ENCODE measurements at places on chromosomes 6 and 20.
A peak's percentile ranks its signal among the peaks of the same experiment; 100 is the strongest.

DNA sequence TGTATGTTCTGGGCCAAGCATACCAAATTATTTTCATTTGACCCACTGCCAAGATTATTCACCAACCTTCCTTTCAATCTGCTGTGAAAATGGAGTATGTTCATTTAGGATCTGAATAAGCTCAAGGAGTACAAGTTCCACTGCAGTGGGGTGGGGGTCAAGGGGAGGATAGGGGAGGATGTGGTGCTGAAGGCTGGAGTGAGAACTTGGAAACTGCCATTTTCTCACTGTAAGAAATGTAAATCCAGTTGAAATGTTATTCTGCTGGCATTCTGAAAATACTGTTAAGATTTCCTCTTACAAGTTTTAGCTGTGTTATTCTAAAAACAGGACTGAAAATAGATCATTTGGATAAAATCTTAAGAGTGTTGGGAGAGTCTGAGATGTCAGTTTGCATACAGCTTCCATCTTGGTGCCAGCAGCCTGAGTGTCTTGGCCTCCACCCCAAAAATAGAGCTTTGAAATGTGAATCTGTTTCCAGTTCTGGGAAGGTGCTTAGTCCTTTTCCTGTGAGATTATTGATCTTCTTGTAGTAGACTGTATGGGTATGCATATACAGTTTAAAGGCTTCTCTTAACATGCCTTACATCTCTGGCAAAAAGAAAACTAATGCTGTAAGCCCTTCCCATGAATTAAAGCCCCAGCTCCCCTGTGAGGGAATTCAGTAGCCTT lies 84.3 kb downstream of the CTNNBL1 start:
- DNase-seq: no peak

DNA sequence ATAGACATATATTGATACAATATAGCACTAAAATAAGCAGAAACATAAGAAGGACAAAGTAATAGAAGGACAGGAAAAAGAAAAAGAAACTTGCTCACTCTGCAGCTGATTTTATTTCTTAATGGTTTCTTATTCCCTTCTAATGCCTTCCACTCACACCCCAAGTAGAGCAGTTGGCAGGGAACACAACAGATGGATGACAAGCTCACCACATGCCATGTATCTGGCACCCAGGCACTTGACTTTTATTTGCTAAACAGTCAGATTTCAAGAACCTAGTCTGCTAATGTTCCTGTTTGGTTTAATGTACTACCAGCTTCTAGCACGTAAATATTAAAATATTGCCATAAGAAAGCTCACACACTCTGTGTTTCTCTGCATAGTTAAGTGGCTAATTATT lies 87.1 kb downstream of the COL19A1 start:
- no peak for DNase-seq

- DNase-seq: no peak
Observed at GRCh38 chr20:54469952-54470351, 5.4 kb upstream of the DOK5 start.

GRCh38 chr6:98516866-98517265 lies 317.5 kb upstream of the POU3F2 start:
- no peak for DNase-seq

GRCh38 chr6:170505306-170505705 lies 47.8 kb downstream of the PSMB1 start:
- DNase-seq: no peak

- no peak for DNase-seq
Observed at GRCh38 chr6:35368038-35368887, 25.9 kb downstream of the PPARD start.

DNA sequence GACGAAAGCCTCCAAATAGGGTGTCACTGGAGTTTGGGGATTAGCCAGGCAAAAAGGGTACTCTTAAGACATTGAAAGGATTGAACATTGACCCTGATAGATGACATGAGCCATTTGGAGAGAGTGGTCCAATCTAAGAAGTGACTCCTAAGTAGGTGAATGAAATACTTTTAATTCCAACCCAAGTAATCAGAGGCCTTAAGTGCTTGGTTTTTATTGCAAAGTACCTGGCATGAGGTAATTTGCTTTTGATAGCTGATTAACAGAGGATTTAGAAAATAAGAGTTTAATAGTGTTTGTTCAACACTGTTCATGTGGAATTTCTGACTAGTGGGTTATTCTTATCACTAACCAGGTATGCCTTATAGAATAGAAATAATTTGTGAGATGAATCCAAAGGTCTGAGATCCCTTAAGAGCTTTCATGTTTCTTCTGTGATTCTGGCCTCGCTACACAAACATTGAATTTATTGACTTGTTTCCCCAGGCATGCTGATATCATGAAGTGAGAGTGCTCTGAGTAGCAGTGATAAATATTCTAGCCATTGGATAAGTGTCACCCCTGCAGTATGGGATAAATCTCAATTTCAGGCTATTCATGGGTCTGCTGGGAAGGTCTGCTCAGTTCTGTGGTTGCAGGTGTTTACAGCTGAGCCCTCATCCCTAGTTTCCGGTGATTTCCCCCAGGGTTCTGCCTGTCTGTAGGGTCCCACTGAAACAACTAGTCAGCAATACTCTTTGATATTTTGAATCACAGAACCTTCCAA lies 6.5 kb downstream of the NCOA7 start:
- DNase-seq: no peak

DNA sequence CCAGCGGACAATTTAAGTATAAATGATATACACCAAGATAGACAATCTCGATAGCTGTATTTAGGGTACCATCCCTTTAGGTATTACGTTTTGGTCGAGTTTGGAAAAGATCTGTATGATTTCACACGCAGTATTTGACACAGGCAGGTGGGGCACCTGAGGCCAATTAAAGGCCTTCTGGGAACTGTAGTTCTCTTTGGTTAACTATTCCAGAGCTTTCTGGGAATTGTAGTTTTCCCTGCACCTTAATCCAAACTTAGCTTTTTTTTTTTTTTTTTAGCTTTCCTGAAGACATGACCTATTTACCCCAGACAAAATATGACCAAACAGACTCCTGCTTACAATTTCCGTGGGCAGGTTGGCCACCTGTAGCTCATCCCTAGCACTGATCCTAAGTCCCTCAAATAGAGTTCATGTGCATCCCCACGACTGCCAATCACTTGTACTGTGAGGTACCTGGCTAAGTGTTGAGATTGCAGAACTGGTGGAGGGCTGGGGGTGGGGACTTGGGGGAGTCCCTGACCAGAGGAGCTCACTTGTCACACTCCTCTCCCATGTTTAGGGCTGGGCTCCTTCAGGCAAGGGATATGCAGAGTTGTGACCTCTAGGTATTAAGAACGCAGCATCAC lies 999 bp upstream of the EHMT2 start:
- DNase-seq: no peak

DNA sequence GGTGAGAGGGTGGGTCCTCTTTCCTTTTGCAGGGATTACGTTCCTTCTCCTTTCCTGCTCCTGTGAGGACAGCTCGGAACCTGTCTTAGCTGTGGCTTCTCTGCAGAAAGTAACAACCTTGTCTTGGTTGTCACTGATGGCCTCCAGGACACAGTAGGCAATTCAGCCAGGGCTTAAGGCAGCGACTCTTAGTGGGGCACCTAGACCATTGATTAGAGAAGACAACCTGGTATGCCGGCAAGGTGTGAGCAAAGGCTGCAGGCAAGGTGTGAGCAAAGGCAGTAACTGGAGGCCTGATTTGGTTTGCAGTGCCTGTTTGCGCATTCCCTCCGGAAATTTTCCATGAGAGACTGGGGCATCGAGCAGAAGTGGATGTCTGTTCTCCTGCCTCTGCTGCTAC lies 37.6 kb downstream of the DYNLT1 start:
- DNase-seq: no peak

- DNase-seq: no peak
Observed at GRCh38 chr6:105045526-105045925, 88.6 kb downstream of the LIN28B start.

GRCh38 chr6:168071620-168072019 lies 7.4 kb downstream of the FRMD1 start:
- no peak for DNase-seq

GRCh38 chr6:153485072-153485471 lies 354.0 kb upstream of the RGS17 start:
- DNase-seq: no peak

DNA sequence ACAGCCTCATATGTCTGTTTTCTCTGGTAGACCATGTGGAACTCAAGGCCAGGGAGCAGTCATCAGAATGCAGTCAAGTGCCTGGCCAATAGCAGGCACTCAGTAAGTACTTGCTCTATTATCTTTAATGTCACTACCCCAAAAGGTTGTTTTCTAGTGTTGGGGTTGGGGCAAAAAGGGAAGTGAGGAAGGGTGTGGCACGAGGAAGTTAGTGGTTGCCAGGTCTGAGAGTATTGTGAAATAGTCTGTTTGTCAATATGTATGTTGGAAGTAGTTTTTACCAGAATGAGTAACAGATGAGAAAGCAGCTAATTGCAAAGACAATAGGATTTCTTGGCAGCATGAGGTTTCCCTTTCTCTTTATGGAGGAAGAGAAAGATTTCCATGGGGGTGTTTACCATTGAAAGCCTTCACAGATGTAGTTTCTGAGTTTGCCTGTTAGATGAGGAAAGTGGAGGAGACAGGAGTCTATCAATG lies 59.5 kb upstream of the ARMH2 start:
- DNase-seq: no peak

- DNase-seq: no peak
Observed at GRCh38 chr6:131523988-131524673, 48.9 kb upstream of the ARG1 start.

- DNase-seq: no peak
Observed at GRCh38 chr20:39105551-39105950, 143.4 kb downstream of the DHX35 start.

DNA sequence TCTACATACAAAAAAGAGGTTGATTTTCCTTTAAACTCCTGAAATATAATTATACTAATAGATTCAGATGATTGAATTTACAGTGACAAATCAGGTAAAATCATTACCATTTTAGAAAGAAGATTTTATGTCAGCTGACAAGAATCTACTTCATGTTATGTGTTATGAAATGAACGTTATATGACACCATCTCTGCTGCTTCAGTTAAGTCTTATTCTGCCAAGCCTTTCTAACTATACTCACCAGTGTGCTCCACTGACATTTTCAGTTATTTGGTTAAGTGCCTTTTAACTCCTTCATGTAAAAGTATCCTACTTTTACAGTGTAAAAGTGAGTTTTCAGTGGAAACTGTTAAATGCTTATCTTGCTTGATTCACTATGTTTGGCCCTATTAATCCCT lies 80.4 kb downstream of the RWDD2A start:
- no peak for DNase-seq

DNA sequence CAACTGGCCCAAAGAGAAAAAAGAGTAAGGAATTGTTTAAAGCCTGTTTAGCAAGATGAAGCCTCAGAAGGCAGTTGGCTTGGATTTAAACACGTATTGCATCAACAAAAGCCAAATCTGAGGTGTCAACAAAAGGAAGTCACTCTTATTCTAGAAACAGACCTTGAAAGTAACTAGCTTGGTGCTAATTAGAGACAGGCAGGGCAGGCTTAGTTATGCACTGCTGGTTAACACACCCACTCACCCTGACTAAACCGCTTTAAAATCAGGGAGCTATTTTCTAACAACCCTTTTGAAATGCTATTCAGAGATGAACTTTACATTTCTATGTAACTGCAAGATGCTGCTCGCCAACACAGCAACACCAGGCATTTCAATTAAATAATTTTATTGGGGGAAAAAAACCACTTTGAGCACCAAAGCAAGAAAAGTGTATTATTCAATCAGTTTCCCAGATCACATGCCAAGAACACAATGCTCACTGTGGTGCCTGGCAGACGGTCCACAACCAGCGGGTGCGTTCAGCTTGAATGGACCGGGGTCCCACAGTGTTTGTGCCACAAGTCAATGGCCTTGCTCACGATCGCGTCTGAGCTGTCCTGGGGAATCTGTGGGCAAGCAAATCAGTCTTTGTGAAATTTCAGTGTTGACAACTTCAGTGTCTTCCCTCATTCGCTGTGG lies 23.6 kb downstream of the TBC1D7 start:
- DNase-seq: no peak

GRCh38 chr20:50111120-50111828 lies 1.7 kb downstream of the UBE2V1 start:
- no peak for DNase-seq

DNA sequence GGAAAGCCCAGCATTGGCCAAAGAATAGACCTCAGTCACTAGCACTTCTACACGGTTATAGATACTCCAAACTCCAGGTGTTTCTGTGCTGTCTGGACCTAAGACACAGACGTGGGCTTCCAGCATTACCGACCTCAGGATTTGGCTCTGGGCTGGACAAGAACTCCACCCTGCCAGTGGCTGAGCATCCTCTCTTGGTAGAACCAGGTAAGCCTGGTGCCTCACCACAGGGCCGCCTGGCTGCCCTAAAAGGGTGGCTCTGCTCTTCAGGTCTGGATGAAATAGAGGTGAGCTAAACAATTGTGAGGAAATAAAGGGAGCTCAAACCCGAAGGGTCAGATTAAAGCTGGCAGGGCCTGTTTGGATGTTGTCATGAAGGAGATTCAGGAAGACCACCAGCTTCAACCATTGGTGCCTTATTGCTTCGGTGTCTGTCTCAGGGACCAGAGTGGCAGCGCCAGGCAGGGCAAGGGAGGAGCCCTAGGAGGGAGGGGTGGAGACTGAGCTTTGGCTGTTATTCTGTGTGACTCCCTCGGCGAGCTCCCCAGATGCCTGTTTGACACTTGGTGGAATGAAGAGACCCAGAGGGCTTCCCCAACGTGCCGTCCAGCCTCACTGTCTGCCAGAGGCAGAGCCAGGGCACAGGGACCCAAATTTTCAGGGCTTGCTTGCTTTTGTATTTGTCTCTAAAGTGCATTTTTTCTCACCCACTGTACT lies 8.6 kb downstream of the SYNDIG1 start:
- no peak for DNase-seq

DNA sequence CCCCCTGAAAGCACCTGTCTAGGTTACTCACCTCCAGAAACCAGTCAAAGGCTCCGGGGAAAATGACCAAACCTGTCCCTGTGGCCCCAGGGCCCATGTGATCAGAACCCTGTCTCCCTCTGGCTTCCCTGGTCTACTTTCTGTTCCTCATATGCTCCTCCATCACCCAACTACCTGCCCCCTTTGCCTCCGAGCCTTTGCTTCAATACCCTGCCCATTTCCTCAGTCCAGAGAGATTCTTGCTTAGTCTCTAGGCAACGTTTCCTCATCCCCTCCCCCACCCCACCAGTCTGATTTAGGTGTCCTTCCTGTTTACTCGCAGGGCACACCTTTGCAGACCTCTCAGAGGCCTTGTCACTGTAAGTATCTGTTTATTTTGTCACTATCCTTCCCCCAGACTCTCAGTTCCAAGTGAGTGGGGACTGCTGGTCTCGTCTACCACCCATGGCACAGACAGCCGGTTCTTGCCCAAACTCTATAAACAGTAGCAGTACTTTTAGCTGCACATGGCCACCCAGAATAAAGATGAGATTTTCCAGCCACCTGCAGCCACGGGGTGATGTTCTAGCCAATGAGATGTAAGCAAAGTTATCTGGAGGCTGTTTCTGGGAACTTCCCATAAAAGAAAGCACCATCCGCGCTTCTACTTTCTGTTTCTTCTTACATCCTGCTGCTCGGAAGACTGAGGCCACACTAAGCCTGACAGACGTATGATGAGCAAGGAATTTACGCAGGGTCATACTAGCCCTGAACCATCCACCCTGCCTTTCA lies 13.3 kb downstream of the ELOVL5 start:
- peak; percentile 87 for DNase-seq

Data from CD8-positive, alpha-beta T cell (primary cell).